Dermis blood vessel endothelial cell (primary cell): ENCODE measurements at places on chromosomes 11 and 22.
A peak's percentile ranks its signal among the peaks of the same experiment; 100 is the strongest.

GRCh38 chr11:35265755-35266454, 126.9 kb downstream of the CD44 start:
- peak; percentile 3 for DNase-seq

- peak; percentile 91 for DNase-seq
Observed at GRCh38 chr22:38177926-38178604, 3.6 kb downstream of the PLA2G6 start.

DNA sequence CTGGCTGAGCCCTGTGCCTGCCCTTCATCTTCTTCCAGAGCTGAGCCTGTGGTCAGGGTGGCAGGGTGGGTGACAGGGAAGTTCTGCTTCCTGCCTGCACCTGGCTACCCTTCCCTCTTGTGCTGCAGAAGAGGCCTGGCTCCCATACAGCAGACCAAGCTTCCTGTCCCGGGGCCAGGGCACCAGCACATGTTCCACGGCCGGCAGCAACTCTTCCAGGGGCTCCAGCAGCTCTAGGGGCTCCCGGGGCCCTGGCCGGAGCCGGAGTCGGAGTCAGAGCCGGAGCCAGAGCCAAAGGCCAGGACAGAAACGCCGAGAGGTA, 15.0 kb downstream of the ROBO3 start:
- DNase-seq = peak; percentile 62

DNA sequence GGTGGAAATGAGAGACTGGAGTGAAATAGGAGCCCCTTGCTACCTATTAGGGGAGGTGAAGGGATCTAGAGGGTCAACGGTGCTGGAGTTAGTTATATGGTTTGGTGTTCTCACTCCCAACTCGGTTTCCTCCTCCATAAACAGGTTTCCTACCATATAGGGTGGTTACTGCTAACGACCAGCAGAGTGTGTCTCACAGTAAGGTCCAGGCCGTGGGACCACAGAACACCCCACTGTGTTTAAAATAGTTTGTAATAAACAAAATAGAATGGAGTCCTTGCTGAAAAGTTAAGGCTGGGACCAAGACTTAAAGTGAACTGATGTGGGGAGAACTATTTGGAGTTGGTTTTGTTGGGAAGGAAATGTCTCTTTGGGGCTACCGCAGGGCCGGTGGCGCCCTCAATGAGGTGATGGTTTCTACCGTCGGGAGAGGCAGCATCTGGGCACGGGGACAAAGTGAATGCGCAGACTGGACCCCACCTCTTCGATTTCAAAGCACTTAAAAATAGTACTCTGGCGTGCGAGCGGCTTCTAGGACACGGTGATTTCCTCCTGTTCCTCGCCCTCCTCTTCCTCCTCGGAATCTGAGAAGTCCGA, 4.5 kb downstream of the DBX1 start:
- no peak for DNase-seq
